Stimulated activated CD8-positive, alpha-beta memory T cell treated with anti-CD3 and anti-CD28 coated beads, Interleukin-2, amount 100 ng/mL, for 48 hours (primary cell): ENCODE measurements at places on chromosomes 7 and 10.

DNA sequence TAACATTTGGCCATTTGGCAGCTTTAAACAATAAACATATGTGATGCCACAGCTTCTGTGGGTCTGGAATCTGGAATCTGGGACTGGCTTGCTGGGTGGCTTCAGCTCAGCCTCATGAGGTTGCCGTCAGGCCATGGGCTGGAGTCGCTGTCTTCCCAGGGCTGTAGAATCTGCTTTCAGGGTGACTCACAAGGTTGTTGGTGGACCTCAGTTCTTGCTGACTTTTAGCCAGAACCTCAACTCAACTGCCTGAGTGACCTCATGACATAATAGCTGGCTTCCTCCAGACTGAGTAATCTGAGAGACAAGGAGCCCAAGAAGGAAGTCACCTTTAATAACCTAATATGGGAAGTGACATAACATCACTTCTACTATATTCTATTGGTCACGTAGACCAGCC, 44.6 kb upstream of the TSPAN13 start:
- no peak for DNase-seq

GRCh38 chr10:88934900-88935672, 17.5 kb downstream of the ACTA2 start:
- DNase-seq: peak; percentile 42

- peak; percentile 58 for DNase-seq
These were observed at the start of gene TRIP6 for GRCh38 chr7:100867040-100867775. Gene TRIP6 (plus strand): TSS chr7:100867387. CDS start chr7:100867498, 111 bp downstream.

DNA sequence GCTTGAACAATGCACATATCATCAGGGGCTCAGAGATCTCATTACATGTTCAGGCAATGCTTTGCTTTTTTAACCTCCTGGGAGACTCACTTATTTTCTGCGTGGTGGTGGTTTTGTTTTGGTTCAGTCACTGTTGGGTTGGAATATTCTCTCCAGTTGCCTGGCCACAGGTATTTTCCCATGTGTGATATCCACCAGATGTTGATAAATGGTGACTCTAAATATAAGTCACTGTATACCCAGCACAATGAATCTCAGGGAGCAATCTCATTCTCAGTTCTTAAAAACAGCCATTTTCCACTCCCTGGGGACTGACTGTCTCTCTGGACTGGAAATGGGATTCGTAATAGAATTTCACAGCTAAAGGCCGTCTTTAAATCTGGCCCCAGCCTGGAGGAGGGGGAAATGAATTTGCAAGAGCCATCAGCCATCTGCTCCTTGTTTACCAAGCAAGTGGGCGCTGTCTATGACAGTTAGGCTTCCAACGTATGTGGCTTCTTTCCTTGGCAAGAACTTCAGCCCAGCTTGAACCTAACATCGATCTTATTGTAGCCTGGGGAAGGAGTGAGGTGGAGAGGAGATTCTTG, 1106.2 kb downstream of the NRG3 start:
- DNase-seq: no peak

GRCh38 chr7:81492910-81493309, 276.9 kb downstream of the HGF start:
- DNase-seq: no peak

GRCh38 chr10:126068322-126068721, 172.0 kb downstream of the FANK1 start:
- DNase-seq: no peak

GRCh38 chr10:74913377-74913979, 87.1 kb downstream of the KAT6B start:
- DNase-seq: no peak
